SW 1271 (cell line): ENCODE measurements at places on chromosomes 13 and 19.

GRCh38 chr19:42278452-42279154 is 9.6 kb downstream of the CIC start:
- no peak for DNase-seq

- no peak for DNase-seq
Measured at GRCh38 chr19:16394681-16395375, 70.2 kb downstream of the KLF2 start.

- DNase-seq = no peak
Measured at GRCh38 chr13:44969551-44970484, 19.5 kb downstream of the NUFIP1 start.

DNA sequence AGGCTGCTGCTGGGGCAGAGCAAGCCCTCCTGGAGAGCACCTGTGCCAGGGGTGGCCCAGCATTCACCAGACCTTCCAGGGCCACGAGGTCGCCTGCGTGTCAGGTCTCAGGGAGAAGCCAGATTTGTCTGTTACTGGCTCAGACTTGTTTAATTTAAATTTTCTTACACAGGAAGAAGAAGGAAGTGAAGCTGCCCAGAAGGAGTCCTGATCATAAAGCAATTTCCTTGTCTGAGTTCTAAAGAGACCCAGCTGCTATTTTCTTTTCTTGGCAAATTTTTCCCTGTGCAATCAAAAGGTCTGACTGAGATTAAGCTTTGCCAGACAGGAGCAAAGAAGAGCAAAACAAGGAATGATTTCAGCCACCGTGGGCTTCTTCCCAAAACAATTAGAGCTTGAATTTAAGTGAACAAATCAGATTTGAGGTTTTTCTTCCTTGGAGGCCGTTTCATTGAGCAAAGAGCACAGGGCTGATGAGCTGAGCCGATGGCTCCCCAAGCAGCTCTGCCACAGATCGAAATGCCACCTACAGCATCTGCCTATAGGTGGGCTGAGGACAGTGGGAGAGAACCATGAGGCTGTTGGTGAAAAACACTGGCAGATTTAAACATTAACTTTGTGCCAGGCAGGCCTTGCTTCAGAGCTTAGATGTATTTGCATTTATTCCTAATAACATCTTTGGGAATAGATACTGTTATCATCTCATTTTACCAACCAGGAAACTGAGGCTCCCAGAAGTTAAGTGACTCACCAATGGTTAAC is 40.1 kb downstream of the HSPH1 start:
- no peak for DNase-seq

GRCh38 chr13:51035978-51036377 is 75.1 kb downstream of the C13orf42 start:
- DNase-seq = no peak

GRCh38 chr13:30779608-30780007 is 44.3 kb downstream of the ALOX5AP start:
- no peak for DNase-seq

- DNase-seq = no peak
Measured at GRCh38 chr13:105363261-105364190, 1171.9 kb downstream of the EFNB2 start.

DNA sequence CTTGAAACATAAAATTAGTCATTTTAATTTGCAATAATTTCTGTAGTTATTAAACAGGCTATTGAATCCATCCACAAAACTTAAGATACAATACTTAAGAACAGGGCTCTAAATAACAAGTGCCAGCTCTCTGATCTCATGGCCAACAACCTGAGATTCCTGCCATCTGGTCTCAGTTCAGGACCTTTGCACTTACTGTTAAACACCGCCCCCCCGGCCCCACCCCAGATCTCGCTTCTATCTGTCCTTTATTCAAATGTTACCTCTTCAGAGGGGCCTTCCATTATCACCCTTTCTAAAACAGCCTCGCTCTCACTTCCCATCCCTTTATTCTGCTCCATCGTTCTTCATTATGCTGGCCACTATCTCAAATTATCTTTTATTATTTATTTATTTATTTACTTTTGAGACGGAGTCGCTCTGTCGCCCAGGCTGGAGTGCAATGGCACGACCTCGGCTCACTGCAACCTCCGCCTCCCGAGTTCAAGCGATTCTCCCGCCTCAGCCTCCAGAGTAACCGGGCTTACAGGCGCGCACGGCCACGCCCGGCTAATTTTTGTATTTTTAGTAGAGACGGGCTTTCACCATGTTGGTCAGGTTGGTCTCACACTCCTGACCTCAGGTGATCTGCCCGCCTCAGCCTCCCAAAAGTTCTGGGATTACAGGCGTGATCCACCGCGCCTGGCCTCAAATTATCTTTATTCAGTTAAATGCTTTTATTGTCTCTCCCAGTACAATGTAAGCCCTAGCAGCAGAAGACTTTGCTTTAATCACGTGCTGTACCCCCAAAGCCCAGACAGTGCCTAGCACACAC is 838 bp upstream of the SNRNP70 start:
- DNase-seq = no peak

- no peak for DNase-seq
Measured at GRCh38 chr19:27776020-27776419, 1436.9 kb downstream of the UQCRFS1 start.

GRCh38 chr13:24271231-24271600 is 38.2 kb upstream of the C1QTNF9 start:
- DNase-seq = no peak

GRCh38 chr19:22945560-22945959 is 57.4 kb downstream of the ZNF728 start:
- no peak for DNase-seq
